ENCODE measurements at places on chromosomes 6 and 20.

GRCh38 chr6:80440496-80441115, 334.1 kb downstream of the BCKDHB start:
- no peak for DNase-seq

DNA sequence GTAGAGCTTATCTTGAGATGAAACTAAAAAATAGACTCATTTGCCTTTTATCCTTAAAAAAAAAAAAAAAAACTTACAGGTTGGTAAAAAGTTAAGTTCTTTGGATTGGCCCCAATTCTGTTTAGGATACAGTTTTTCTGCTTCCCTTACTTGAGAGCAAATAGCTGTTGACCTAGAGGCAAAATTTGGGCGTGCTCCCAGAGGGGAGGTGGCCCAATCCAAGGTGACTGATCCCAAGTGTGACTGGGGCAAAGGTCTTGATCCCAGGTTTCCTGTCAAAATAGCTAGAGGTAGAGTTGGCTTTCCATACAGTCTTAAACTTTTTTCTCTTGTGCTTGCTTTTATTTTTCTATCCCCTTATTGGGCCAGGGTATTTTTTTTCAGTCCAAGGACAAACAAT, 363.8 kb upstream of the AGPAT4 start:
- DNase-seq, result no peak

GRCh38 chr6:136403110-136403980, 113.7 kb upstream of the BCLAF1 start:
- peak; percentile 86 for DNase-seq

- no peak for DNase-seq
Observed at GRCh38 chr6:16651871-16652270, 109.4 kb downstream of the ATXN1 start.

DNA sequence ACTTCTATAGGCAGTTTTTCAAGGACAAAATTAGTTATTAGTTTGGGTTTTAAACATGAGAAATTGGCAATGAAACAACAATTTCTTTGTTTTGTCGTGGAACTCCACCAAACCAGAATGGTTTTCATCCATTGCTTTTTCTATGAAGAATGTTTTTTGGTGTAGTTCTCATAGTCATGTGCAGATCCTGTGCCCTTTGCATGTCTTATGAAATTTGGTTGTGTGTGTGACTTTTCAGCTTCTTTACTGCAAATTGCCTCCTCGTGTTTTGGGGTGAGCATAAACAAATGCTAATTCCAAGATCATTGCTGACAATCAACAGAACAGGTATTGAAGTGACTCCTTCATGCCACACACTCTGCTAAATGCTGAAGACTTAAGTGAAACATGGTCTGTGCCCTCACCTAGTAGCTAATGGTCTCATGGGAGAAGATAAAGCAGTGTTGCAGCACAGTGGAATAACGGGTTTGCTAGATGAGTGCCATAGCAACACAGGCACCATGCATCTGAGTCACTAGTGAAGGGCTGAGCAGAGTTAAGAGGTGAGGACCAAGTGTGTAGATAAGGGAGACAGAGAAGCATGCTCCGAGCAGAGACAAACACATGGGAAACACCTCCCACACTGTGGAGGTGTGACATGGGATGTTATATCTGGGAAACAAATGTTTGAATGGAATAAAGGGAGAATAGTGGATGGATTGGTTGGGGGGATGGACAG, 120.0 kb downstream of the SLC16A10 start:
- DNase-seq, result no peak

GRCh38 chr20:25318471-25319240, 70.8 kb downstream of the PYGB start:
- peak; percentile 57 for DNase-seq

DNA sequence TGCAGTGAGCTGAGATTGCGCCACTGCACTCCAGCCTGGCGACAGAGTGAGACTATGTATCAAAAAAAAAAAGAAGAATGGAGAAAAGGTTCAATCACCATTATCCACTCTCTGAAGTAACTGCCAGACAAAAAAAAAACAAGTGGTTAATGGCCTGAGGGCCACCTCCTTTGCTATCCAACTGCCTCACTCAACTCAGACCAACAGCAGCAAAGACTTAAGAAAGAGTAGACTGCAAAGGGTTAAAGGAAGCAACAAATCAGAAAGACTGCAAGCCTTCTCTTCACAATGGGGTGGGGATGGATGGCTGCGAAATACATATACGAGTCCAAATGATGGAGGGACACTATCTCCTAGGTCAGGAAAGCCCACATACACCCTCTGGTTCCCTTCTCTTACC, 3.2 kb downstream of the NFS1 start:
- no peak for DNase-seq

DNA sequence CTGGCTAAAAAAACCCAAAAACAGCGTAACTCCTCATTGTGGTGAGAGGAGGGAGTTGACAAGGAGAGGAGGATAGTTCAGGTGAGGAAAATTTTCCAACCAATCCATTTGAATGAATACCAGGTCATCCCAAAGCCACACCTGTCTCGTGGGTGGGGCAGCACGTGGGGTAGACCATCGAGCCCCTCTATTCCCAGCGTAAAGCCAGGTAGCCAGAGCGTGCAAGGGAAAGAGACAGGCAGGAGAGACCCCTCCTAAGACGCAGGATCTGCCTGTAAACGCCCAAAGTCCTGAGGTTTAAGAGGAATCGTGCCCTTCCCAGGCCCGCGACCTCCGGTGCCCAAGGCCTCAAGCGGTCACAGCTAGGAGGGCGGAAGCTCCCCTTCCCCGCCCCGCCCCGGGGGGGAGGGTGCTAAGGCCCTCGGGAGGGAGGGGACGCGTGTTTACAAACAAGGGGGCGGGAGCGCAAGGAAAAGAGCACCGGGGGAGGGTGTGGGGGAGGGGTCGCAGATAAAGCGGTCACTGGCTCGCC, 712 bp downstream of the RXRB start:
- DNase-seq, result peak; percentile 94

- peak; percentile 60 for DNase-seq
Observed at GRCh38 chr6:155313602-155314091, 637 bp downstream of the TFB1M start.

DNA sequence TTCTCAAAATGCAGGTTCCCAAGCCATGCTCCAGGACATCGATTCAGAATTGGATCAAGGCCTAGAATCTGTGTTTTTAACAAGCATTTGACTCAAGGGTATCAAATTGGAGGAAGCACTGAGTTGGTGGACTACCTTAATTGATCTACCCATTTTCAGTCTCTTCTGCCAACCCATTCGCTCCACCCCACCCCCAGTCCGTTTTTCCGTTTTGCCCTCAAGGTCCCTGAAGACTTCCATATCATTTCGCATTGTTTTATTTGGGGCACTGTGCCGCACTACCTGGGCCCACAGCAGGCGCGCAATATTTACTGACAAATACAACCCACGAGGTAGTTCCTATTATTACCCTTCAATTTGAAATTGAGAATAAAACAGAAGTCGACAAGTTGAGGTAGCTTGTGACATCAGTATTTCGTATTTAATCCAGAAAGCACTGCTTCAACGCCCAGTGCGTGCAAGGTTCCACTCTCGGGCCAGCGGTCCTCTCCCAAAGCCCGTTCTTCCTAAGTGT, 557 bp upstream of the DHX35 start:
- peak; percentile 65 for DNase-seq

DNA sequence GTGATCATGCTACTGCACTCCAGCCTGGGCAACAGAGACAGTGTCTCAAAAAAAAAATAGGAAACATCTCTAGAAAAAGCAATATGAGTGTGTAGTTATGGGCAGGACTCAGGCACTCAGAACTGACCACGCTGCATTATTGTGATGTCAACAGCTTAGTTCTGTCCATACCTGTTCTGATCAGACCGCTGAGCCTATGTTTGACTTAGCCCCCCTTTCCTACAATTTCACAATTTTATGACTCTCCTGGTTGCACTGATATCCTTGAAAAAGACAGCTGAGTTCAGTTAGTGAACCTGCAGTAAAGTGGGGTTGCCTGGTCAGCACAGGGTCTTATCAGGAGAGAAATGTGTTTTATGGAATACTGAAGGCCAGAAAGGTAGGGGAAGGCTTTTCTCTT, 37.8 kb upstream of the PRDM1 start:
- no peak for DNase-seq

DNA sequence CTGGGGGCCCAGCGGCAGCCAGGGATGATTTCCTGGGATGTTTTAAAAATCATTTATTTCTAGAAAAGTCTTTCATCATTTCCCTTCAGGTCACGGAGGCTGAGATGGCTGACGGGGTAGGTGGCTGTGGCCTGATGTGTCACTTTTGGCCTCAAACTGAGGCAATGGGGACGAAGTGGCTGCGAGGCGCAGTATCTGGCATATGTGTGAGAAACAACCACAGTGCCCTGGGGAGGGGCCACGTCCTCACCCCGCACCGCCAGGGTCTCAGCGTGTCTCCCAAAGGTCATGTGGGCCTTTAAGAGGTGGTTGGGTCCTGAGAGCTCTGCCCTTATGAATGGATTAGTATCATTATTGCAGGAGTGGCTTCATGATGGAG, 120.0 kb downstream of the CEBPB start:
- DNase-seq, result no peak

GRCh38 chr6:157056275-157056674, 267.0 kb downstream of the TMEM242 start:
- no peak for DNase-seq

GRCh38 chr6:21284166-21284565, 309.4 kb upstream of the SOX4 start:
- no peak for DNase-seq

DNA sequence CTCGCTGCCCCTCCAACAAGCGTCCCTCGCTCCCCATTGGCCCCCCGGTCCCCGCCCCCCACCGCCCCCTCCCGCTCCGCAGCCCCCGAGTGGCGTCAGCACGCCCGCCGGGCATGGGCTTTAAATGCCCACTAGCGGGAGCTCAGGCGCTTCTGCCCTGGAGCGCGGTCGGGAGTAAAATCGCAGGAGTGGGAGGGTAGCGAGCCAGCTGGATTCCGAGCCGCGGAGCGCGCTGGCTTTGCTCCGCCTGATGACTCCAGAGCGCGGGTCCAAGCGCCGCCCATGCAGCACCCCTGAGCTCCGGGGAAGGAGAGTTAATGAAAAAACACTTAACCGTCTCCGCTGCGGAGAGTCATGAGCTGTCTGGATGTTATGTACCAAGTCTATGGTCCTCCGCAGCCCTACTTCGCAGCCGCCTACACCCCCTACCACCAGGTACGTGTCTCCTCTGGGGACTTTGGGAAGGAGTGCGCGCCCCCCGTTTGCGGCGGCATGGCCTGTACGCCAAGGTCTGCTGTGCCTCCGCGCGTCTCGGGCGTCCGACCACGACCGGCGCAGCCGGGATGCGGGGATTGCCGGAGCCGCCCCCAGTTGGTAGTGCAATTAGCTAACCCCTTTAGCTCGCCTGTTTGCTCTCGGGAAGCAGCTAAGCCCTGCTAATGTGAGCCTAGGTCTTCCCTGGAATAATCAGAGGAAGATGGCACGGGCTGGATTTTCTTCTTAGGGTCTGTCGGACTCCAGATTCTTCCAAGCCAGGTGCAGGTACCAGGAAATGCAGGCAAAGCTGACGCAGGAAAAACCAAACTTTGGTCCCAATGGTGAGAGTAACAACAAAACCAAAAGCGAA, at the start of gene VGLL2:
VGLL2 (plus strand) TSS at position 149 of the 847 bp plus-strand sequence; CDS start at position 355, 206 bp downstream.
- no peak for DNase-seq

DNA sequence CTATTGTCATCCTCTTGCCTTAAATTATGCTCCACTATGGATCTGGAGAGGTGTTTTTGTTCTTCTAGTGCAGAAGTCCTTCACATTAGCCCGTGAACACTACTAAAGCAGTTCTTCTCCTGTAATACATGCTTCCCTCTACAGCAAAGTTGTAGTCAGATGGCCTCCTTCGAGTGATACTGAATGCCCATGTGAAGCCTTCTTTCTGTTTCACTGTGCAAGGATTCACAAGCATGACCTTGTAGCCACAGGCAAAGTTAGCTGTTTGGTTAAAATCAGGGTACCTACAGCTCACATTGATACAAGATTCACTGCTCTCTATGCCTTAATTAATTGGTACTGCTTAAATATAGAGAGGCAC, 47.6 kb downstream of the ARHGAP18 start:
- no peak for DNase-seq

GRCh38 chr6:144675231-144675861, 390.2 kb downstream of the UTRN start:
- no peak for DNase-seq

GRCh38 chr6:119965900-119966299, 616.3 kb upstream of the MAN1A1 start:
- DNase-seq, result no peak

DNA sequence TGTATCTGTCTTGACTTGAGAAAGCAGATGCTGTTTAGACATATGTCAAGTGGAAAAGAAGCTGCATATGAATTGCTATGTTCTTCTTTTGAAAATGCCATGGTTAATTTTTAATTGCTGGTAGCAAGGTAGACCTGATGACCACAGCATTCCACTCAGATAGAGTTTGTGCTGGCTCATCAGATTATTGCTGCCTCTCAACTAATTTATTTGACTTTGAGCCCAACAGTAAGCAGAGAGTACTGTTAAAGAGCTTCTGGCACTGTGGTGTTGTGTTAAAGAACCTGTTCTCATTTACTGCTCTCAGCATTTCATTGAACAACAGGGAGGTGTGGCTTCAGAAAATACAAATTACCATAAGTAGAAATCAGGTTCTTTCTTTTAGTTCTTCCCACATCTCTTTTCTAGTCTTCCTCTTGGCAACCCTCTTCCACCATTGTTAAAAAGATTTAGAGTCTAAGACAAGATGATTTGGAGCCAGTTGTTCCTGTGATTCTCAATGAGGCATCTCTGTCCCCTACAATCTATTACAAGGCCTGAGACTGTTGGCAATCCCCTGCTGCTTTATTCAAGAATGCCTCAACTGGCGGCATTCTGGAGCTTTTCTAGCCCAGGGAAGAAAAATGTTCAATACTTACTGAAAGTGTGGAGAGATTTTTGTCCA, 967.6 kb upstream of the GJE1 start:
- no peak for DNase-seq

DNA sequence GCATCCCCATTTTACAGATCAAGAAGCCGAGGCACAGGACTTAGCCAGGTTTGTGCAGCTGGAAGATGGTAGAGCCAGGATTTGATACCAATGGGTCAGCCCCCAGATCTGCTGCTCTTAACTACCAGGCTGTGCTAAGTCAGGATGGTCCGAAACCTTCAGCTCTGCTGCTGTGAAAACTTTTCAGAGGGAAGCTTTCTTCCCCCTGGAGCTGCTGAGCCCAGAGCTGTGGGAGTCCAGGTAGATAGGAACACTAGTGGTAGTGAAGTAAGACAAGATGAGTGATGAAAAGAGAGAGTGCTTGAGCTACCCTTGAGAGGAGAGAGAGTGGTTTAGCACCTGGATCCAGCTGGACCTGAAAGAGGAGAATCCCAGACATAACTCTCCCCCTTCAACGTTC, 230.8 kb downstream of the CDH4 start:
- no peak for DNase-seq

- DNase-seq, result no peak
Observed at GRCh38 chr6:30882204-30882758, 2.0 kb upstream of the DDR1 start.

GRCh38 chr6:24340998-24341938, 16.6 kb downstream of the DCDC2 start:
- DNase-seq, result no peak

- no peak for DNase-seq
Observed at GRCh38 chr20:21272679-21273078, 30.5 kb upstream of the XRN2 start.

GRCh38 chr20:14888134-14888533, 550.7 kb upstream of the FLRT3 start:
- no peak for DNase-seq

GRCh38 chr6:56815436-56815835, 139.5 kb upstream of the BEND6 start:
- DNase-seq, result no peak

Data from NB4 (cell line).